Stimulated activated CD4-positive, alpha-beta T cell treated with anti-CD3 and anti-CD28 coated beads, Interleukin-12 subunit alpha, Interleukin-12 subunit beta, amount 100 ng/mL, for 48 hours (primary cell): ENCODE measurements at places on chromosomes 2 and 18.

GRCh38 chr2:158969715-158970240 lies 1.3 kb downstream of the TANC1 start:
- DNase-seq, result no peak

- DNase-seq, result no peak
These were observed 69.0 kb upstream of the C2orf15 start for GRCh38 chr2:99072551-99072950.

DNA sequence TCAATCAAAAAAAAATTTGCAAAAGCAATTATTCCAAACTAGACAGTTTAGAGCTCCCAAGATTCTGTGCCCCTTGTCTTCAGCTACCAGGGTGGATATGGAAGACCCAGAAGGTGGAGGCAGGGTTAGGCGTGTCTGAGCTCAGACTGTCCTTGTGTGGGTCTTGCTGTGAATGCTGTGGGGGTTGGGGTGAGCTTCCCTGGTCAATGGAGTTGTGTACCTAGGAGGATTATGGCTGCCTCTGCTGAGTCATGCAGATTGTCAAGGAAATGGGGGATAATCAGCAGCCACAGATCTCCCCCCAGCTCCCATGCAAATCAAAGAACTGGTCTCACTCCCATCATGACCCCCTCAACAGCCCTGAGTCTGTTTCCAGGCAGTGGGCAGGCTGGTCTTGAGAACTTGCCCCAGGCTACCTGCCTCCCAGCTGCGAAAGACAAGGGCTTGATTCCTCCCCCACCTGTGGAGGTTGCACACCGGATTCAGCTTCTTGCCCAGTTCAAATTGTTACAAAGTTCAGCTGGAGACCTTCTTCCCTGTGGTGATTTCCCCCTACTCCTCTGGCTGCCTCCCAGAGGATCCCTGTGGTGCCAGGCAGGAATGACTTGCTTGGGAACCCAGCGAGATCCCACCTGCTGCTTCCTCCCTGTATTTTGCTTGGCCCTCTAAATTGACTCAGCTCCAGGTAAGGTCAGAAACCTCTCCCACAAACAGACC lies 77.0 kb downstream of the RAD51AP2 start:
- no peak for DNase-seq

- peak; percentile 27 for DNase-seq
These were observed 67.9 kb downstream of the DGKD start for GRCh38 chr2:233422050-233422639.
